Caudate nucleus (tissue), 63 donors: ENCODE measurements at places on chromosomes 2 and 18.

GRCh38 chr18:33838054-33838453 lies 260.0 kb downstream of the ASXL3 start:
- DNase-seq: no peak

GRCh38 chr18:55857409-55857808 lies 269.4 kb upstream of the TCF4 start:
- no peak for DNase-seq

DNA sequence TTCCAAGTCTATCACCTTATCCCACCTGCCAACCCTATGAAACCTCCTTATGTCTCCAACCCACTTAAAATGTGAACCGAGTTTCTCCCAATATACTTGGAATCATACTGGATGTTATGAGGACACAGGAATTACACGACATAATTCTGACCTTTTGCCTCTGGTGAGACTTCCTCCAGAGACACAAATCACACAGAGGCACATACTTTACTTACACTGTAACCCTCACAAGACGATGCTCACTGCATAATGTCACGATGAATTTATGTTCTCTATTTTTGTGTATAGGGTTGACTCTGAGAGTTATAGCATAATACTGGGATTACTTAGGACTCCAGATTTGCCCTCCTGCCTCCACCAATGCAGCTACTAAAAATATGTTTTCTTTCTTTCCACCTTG lies 28.0 kb upstream of the SETBP1 start:
- DNase-seq: no peak

DNA sequence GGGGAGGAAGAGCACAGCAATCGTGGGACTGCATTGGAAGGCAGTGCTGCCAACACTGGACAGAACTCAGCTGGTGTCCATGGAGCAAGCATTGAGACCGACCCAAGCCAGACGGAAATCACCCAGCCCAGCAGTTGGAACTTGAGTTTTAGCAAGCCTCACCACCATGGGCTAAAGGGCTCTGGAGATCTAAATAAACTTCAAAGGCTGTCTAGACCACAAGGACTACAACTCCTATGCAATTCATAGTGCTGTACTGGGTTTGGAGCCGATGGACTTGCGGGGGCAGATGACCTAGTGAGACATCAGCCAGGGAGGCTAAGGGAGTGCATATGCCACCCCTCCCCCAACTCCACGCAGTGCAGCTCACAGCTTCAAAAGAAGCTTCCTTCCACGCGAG lies 243.6 kb upstream of the SLC39A10 start:
- DNase-seq: no peak

DNA sequence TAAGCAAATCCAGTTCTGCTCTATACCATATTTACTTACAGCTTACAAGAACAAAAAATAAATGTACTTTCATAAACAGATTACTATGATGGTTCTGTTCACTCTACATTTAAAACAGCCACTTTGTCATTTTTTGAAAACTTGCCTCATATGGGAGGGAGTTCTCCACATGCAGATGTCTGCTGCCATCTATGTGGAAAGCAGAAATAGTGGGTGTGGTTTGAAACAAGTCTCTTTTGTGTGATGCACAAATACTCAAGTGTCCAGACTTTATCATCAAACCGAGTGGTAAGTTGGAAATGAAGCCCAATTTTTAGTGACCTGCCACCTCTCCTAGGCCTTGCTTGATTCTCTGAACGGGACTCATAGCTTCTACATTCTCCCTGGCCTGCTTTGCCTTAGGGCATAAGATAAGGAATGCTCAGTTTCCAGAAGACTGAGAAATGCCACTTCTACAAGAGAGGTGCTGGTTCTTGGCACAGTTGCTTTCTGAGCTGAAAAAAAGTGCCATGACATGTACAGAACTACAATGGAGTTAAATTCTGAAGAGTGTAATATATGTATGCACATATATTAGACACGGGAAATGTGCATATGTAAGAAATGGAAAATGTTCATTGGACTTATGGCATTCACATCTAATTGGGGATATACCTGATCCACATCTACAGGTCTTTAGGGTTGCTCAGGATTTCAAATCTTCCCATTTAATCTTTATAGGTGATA lies 221.0 kb downstream of the SLC8A1 start:
- no peak for DNase-seq

- no peak for DNase-seq
Measured at GRCh38 chr2:165079432-165079831, 124.1 kb upstream of the SLC38A11 start.

GRCh38 chr2:63669596-63669995 lies 80.8 kb downstream of the MDH1 start:
- DNase-seq: no peak

DNA sequence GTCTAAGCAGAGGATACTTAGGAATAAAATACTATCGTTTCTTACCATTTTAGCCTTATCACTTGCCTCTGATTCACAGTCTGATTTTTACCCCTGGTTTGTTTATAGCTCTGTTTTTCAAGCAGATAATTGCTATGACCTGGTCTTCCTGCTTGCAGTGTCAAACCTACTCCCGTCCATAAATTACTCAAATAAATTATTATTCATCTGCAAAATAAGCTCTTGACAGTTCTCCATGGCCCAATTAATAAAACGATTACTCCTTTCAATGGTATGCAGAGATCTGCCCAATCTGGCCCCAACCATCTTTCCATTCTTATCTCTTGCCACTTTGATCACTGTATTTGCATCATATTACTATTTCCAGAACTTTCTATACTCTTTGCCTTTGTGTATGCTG lies 354.0 kb downstream of the CCDC85A start:
- DNase-seq: no peak

DNA sequence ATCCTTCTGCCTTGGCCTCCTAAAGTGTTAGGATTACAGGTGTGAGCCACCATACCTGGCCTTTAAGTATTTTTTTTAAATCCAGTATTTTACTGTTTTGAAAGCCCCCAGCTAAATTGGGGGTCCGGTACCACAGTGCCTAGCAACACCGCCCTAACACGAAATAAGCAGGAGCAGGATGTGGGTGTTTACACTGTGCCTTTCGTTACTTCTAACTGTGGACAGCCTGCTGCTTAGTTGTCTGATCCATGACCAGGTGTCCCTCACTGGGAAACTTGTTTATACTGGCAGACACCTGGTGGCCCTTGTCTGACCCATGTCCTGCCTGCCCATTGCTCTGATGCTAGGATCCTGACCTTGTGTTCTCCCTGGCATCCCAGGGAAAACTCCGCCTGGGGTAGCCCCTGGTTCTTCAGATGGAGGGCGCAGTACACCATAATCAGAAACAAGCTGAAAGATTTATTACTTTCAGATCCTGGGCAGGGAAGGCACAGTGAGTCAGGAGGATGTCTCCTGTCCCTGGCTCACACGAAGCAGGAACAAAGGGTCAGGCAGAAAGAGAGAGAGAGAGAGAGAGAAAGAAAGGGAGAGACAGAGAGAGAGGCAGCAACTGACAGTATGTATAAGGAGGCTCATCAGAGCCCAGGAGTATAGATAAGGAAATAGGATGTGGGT lies 55.7 kb downstream of the NCAPH start:
- no peak for DNase-seq
